Fibroblast of skin of left biceps (primary cell): ENCODE measurements at places on chromosomes 4 and X.

DNA sequence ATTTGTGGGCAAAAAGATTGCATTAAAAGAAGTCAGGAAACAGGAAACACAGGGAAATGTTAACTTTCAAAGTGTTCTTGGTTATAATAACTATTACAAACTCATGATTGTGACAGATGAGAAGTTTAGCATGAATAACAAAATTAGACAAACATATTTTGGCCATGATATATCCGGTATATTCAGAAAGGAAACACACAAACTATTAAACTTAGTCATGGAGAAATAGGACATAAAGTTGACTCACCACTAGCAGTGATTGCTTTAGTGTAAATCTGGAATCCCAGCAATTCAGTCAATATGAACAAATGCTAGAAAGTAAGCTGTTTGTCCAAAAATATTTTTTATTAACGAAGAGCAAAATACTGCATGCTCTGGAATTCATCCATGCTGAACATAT, 1299.9 kb downstream of the C4orf33 start:
- peak; percentile 70 for DNase-seq

GRCh38 chr4:87502580-87503238, 26.5 kb downstream of the SPARCL1 start:
- peak; percentile 13 for DNase-seq

DNA sequence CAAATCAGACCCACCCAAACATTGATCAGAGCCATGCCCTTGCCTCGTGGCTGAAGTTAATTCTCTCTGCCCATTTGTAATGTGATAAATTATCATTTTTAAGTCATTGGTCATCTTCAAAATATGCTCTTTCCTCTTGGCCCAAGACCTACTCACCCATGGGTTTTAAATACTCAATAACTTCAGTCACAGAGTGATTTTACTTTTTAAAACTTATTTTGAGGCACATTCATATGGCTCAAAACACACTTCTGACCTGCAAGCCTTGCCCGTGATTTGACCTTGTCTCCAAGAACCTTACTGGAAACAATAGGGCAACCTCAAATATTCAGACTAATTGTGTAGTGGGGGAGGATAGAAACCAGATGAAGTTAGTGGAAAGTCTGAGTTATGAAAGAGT, 176.2 kb upstream of the LNX1 start:
- peak; percentile 44 for DNase-seq

GRCh38 chr4:3391422-3391821, 50.3 kb upstream of the HGFAC start:
- no peak for DNase-seq

- no peak for DNase-seq
Observed at GRCh38 chr4:10130178-10130888, 13.7 kb upstream of the WDR1 start.

DNA sequence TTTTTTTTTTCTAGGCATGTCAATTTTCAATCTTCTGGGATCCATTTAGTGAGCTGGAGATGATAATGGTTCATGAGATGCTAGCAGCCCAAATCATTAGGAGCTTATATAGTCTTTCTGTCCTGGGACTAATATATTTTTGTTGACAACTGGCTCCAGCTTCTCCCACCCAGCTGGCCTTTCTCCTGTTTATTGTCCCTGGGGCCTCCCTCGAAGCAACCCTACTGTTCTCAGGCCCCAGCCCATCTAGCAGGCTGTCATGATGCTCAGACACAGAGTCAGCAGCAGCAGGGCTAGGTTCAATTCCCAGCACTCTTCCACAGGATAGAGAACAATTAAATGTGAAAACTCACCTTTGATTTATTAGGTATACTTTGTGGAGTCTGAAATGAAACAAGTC, 127.6 kb upstream of the MID1 start:
- DNase-seq: no peak

GRCh38 chr4:33924811-33925210, 2319.5 kb downstream of the ARAP2 start:
- peak; percentile 63 for DNase-seq

DNA sequence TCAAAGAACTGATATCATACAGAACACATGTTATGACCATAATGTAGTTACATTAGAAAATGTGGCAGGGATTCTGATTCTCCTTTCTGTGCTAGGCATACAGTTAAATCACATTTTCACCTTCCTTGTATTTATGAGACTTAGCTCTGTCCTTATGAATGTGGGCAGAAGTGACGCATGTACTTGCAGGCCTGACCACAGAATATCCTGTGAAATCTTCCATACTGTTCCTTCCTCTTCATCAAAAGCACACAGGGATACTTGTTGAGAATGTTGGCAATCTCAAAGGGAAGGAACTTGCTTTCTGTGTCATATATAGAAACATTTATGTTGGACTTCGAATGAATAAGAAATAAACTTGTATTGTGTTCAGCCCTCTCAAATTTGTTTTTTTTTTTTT, 17.2 kb upstream of the MYOZ2 start:
- no peak for DNase-seq

DNA sequence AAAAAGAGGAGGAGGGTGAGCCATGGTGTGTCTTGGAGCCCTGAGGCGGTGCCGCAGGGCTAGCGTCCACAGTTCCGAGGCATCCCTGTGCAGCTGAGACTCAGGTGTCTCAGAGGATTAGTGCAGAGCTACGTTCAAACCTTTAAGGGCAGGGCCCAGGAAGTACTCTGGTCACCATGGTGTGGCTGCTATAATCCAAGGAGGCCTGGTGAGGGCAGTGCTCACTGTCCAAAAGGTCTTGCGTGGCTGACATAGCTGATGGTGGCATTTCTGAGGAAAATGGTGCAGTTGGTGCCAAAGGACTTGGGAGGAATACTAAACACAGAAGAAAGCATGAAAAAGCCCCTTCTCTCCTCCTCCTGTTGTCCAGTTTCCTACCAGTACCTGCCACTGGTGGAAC, 146.9 kb downstream of the DCHS2 start:
- no peak for DNase-seq

DNA sequence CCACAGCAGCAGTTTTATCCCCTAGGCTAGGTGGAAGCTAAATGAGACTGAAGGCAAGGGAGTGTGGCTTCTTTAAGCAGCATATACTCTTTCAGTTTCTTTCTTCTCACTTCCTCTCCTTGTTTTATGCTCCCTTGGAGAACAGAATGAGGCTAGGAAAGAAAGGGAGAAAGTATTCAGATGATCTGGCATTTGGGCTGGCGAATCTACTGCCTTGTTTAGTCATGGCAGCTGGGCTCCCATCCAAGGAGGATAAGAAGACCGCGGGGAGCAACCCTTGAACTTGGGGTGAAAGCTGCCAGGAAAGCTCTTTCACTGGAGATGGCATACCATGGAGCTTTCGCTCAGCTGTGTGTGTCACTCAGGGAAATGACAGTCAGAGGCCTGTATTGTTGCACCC, 72.1 kb downstream of the ARHGEF38 start:
- no peak for DNase-seq

GRCh38 chrX:71052721-71053120, 15.4 kb downstream of the SNX12 start:
- no peak for DNase-seq
